ENCODE measurements at places on chromosomes 12 and 14. TPM values are rescaled to one million over a fixed set of nuclear protein-coding genes. Genes with fewer than 3 reads are reported as not detected.

TEX22 gene
- total RNA-seq = 0.38 TPM

PLEKHH1 gene
- total RNA-seq = 4.7 TPM

IL22 gene
- not detected for total RNA-seq

DNA sequence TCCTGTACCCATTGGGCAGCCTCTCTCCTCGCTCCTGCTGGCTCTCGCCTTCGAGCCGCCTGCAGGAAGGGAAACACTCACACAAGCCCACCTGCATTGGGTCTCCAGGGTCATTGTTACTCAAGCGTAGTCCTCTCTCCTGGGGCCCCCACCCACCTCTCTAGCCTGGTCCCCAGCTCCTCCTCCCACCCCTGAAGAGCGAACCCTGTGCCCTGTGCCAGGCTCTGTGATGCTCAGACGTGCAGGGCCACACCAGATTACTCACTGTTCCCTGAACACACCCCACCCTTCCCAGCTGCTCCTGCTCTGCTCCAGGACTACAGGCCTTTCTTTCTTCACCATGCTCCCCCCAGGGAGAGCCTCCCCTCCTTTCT lies 88.1 kb downstream of the NINJ2 start:
- peak; percentile 80 for DNase-seq

GRCh38 chr14:55129086-55129427 lies at the start of gene LGALS3:
Gene LGALS3, plus strand, starts transcription at chr14:55129252. Its CDS starts 8,122 bp downstream, at chr14:55137374.
- DNase-seq = peak; percentile 48

DNA sequence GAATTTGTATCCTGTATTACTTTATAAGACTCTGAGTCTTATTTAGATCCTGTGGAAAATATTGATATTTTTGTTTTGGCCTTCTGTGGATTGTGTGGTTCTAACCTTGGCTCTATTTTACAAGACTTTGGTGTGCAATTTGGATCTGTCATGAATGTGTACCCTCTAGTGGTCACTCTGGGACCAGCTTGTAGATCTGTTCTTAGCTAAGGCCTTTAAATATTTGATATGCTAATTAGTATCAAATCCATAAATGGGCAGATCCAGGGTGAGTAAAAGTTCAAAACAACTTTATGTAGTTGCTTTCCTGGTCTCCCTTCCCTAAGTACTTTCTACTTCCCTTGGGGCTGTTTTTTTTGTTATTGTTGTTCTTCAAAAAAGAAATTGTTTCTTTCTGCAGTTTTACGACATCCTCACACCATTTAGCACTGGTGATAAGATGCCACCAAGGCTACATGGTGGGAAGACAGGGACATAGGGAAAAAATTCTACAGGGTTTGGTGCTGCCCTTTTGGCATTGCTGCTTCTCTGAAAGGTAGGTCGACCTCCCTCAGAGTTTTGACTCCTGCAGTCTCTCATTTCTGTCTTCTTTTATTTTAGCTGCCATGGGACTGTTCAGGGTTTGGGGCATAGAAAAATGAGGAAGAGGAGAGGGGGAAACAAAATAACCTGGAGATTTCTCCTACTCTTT lies 238.5 kb downstream of the GPHN start:
- peak; percentile 59 for DNase-seq

DNA sequence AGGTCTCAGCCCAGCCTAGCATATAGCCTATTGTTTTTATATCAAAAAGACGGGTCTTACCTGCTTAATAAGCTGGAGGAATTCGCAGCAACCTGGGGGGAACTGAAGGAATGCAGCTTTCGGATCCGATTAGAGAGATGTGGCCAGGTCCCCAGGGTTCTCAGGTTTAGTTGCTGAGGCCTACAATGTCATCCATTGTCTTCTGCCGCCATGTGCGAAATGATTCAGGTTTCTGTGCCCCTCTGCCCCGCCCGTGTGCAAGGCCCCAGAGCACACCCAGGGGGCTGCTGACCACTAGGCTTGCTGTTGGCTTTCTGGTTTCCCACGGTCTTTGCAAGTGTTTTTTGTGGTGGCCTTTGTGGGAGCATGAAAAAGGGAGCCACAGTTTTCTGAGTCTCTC lies 154.5 kb upstream of the TBX3 start:
- no peak for DNase-seq

GRCh38 chr12:26422839-26423398 lies 227.5 kb downstream of the SSPN start:
- no peak for DNase-seq

DNA sequence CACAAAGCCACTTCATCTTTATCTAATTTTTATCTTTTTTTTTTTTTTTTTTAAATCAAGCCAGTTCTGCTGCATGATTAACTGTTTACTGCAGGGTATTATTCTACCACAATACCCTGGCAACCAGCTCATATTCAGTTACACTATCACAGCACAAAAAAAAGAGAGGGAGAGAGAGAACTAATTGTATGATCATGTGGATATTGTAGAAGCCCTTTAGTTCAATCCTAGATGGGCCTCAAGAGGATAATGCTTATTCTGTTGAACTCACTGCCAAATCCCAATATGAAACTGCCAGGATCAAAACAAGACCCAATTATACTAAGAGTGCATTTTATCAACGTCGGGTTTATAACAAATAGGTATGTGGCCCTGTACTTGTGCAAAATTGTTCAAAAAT lies 51.5 kb downstream of the MED13L start:
- no peak for DNase-seq

Data from bronchial epithelial cell (primary cell).